Dorsolateral prefrontal cortex (tissue), 122 donors: ENCODE measurements at places on chromosomes 4 and X.

GRCh38 chrX:16970977-16971376 lies 24.5 kb downstream of the REPS2 start:
- DNase-seq = no peak

DNA sequence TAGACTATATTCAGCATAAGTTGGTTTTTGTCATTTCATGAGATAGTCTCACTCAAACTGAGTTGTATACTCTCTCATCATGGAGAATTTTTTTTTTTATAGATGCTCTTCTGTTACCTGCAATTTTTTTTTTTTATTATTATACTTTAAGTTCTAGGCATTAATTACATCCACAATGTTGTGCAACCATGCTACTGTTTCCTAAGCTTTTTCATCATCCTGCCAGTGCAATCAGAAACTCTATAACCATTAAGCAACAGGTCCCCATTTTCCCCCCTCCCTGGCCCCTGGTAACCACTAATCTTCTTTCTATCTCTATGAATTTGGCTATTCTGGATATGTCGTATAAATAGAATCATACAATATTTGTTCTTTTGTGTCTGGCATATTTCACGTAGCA lies 321.6 kb downstream of the STIM2 start:
- no peak for DNase-seq

DNA sequence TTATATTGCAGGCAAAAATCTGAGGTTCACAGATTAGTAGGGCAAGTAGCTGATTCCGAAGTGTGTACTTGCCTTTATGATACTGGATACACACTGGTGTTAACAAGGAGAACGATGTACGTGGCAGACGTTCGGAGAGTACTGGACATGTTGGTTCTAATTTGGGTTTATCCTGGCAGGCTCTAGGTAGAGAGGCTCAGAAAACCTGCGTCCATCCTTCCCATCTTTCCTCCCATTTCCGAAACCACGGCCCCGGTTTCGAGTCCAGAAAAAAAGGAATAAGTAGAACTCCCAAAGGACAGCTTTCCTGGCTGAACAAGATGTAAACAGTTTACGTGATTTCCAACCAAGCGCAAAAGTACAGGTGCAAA lies 351 bp upstream of the SLC30A9 start:
- DNase-seq = no peak

GRCh38 chrX:17377091-17377717 lies 2.2 kb downstream of the NHS start:
- DNase-seq = peak; percentile 54

DNA sequence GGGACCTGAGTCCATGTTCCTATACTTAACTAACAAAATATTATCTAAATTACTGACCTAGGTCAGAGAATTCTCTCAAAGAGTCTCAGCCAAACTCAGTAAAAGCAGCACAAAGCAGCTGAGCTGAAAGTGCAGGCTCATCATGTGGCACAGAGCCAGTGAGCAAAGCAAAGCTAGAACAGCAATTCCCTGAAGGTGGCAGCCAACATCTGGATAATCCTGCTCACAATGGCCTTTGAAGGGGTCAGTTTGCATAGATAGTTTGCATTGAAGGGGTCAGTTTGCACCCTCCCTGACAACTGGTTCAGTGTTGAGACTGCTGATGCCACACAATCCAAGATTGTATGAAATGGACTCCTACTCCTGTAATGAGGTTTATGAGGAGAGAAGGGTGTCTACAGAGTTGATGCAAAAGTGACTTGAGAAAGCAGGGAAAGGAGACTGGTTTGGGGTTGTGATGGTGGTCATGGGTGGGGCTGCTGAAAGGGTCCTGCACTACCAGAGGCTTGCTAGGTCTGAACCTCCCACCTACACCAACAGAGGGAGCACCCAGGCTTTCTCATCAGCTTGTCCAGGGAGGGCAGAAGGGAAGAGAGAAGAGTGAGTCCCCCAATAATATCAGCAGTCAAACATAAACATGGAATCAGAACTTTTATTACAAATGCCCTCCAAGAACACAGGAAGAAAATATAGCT lies 39.7 kb downstream of the TRIM61 start:
- peak; percentile 62 for DNase-seq

DNA sequence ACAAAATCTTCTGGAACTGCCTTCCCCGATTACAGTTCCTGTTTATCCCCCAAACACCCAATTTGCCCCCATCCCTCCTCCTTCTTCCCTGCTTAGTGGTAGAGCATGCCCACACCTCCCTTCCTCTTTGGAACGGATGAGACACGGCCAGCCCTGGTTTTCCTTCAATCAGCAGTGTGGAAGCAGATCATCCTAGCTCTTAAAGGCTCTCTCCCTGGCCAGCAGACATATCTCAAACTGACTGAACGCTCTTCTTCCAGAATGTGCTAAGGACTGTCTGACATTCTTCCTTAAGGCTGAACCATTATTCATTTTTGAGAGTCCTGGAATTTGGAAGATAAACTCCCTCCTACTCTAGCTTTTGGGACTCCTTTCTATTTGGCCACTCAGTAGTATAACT lies 161.1 kb downstream of the TRIML1 start:
- no peak for DNase-seq

- no peak for DNase-seq
Observed at GRCh38 chrX:74085642-74086236, 218.2 kb upstream of the ZCCHC13 start.

DNA sequence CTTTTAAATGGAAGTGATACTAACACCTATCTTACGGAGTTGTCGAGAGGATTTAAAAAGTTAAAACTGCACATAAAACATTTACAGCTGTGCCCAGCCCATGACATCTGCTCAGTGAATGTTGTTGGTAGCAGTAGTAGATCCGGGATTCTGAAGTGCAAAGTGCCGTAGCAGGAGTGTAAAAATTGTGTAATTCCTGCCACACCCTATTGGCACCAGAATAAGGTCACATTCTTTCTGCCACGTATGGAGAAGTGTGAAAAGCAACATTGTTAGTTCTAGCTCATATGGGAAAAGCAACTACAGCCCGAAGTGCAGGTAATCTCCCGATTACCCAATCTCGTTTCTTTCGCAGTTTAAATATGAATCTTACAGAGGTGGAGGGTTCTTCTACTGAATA lies 31.2 kb downstream of the PRIMPOL start:
- DNase-seq = no peak

GRCh38 chrX:53249408-53250042 lies 24.5 kb upstream of the KDM5C start:
- DNase-seq = no peak

DNA sequence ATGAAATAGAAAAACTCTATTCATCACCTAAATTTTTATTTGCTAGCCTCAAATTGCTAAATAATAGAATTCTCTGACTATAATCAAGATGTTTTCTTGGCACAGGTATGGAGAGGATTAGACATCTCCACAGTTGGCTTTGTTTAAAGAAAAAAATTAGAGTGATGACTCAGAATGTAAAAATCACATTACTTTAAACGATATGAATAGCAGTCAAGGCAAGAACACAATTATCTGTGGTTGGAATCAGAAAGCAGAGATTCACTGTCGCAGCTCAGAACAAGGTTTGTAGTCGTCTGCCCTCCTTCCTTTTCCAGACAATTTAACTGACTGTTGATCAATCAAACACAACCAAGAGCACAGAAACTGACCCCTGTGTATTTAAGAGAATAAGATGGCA lies 32.2 kb upstream of the CCKAR start:
- DNase-seq = no peak

DNA sequence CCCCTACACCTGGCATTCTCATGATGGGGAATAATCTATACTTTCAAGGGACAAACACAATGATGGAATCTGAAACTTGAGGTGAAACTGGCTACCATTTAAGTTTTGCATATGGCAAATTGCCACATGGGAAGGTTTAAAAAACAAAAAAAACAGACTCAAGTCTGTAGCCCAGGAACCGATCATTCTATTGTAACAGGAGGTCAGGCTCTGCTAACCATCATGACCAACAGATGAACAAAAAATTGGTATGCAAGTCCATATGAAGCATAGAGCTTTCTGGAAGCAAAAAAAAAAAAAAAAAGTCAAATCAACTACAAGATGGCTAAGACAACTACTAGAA lies 594.3 kb upstream of the DIPK2B start:
- DNase-seq = no peak

DNA sequence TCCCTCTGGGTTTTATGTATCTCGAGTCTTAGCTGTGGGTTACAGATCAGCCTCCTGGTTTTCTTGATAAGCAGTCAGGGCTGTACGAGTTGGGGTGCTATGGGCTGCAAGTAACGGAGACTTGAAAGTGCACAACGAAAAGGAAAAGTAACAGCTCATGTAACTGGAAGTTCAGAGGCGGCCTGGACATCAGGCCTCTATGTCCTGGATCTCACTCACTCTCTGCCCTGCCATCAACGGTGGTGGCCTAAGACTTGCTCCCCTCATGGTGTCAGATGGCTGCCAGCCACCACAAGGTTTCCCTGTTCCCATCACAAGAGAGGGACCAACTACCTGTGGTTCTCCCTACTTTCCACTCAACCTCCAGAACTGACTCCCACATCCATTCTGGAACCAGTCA lies 4.8 kb downstream of the PPP2R2C start:
- DNase-seq = no peak

DNA sequence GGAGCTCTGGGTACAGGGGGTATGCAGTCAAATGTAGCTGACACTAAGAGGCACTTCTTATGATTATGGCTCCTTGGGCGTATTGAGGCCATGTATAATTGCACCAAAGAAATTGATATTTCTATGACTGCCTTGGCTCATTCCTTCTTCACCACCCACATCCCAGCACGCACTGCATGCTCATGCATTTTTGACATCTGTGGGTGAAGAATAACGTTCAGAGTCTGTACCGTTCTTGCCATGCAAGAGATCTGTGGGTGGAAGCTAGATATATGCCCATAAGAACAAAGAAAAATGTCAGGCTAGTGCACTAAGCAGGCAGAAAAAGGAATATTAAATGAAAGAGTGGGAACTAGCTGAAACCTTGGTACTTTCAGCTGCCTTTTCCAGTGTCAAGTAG lies 93.4 kb downstream of the EMCN start:
- DNase-seq = peak; percentile 50

DNA sequence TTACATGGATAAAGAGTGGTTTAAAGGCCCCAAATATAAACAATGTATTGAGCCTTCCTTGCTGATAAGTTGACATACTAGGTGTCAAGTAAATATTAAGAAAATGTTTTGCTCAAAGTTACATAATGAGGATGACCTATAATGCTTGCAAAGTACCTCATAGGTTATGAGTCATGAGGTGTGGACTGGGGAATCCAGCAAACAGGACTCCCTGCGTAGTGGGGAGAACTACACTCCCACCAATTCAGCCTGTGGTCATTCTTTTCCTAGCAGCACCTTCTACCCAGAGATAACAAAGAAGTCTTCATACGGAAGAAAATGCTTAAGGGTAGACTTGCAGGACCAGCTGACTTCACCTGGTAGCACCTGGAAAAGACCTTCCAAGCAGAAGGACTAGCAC lies 418.9 kb upstream of the CPEB2 start:
- DNase-seq = no peak

- no peak for DNase-seq
Observed at GRCh38 chr4:21680326-21680898, 268.2 kb downstream of the KCNIP4 start.

- DNase-seq = no peak
Observed at GRCh38 chr4:38625508-38625907, 38.5 kb upstream of the KLF3 start.

DNA sequence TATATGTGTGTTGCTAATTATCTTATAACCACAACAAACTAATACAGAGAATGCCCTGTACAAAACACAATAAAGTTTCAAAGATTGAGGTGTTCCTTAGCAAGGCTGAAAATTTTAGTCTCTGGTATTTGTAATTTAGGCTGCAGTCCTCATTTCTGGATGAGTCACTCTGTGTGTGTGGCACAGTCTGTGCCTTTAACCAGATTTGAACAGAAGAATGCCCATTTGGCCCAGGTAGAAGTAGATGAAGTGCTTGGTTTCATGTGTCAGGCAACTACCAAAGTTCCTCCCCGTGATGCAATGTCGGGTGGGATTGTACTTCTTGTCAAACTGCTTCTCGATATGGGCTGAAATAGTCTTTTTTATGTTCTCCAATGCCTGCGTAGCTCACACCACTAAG lies 91.6 kb upstream of the H2AZ1 start:
- no peak for DNase-seq

DNA sequence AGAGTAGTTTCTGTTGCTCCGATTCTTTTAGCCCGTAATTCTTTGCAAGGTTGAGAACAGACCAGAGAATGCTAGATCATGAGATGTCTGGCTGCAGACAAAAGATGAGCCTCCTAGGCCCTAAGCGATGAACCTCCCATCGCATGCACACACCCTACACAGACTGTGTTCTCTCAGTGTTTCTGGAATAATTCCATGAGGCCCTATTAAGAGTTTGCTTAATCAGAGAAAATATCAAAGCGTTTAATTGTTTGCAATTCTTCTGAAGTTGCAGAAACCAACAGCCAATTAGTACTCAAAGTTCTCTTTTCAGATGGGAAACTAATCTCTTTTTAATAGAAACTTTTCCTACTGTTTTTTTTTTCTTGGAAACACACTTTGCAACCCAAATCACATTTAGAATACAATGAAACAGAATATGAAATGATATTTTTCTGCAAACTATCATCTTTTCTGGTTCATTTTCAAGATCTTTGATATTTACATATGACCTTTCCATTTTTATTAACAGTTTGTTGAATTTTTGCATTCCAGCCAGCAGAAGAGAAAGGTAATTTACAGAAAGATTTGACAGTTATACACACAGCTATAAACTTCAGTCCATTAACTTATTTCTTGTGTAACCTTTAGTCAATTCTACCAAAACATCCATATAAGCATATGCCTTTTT lies 1525.6 kb downstream of the ARAP2 start:
- DNase-seq = no peak

GRCh38 chr4:181520790-181521189 lies 722.4 kb upstream of the TENM3 start:
- DNase-seq = no peak

DNA sequence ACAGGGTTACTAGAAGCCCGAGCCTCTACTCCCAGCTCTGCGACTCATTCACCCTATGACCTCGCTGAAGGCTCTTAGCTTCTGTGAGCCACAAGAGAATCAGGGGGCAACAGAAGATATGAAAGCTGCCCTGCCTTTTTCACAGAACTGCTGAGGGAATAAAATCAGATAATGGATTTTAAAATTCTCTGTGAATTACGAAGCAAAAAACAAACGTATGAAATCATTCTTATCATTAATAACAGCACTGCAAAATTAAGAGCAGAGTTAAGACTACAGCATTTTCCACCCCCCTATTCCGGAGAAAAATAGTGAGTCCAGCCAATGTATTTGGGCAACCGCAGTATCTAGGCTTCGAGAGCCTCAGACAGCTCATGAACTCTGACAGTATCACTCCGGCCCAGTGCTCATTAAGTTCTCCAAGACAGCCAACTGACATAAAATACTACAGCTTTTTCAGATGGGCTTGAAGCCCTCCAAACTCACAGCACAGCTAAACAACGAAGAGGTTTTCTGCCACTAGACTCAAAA lies 33.4 kb downstream of the AFAP1 start:
- DNase-seq = no peak

DNA sequence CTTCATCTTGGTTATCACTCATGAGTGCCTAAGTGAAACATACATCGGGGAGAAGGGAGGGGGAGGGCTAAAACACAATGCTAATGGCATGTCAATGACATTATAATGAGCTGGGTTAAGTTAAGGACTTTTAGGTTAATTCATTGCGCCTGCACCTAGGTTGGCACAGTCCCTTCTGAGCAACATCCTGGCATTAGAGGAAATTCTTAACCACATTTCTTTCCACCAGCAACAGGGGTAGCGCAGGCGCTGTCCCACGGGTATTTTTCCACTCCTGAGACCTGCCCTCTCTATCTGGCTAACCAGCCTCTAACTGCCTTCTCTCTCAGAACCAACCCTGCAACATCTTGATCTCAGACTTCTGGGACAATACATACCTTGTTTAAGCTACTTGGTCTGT lies 39.0 kb upstream of the PROM1 start:
- DNase-seq = no peak

- DNase-seq = peak; percentile 91
Observed at GRCh38 chr4:68373513-68373912, 23.6 kb upstream of the YTHDC1 start.
